CD4-positive, alpha-beta T cell treated with Interleukin-4 for 4 hours (primary cell): ENCODE measurements at places on chromosomes 4 and X.

- DNase-seq = no peak
Measured at GRCh38 chr4:98261405-98262291, 464 bp downstream of the RAP1GDS1 start.

DNA sequence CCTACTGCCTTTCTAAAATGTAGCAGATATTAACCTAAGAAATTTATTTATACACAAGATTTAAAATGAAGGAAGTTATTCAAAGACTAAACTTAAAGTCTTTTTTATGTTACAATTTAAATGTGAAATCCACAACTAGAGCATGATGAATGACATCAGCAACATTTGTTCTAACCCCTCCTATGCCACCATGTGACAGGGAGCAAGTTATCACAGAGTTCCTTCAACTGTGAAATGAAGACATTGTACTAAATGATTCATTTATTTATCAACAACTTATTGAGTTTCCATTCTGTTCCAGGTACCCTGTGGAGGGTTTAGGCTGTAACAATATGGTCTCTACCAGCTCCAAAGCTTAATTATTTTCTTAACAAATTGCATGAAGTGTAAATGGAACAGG lies 76.9 kb downstream of the SLC39A8 start:
- DNase-seq = no peak

DNA sequence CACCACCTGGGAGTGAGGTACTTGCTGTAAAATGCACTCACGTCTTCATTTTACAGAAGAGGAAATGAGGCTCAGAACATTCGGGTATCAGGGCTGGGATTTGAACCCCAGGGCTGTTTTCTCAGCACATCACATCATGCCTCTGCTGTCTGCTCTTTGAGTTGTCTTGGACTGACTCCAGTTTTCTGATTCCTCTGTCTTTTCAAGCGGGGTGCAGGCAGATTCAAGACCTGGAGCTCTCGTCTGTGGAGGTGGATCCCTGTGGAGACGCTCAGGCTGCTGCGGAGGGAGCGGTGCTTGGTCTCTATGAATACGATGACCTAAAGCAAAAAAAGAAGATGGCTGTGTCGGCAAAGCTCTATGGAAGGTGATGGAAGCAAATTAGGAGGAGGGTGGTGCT lies 6.3 kb downstream of the LAP3 start:
- no peak for DNase-seq

GRCh38 chrX:11209798-11210414 lies 83.3 kb upstream of the AMELX start:
- DNase-seq = no peak

DNA sequence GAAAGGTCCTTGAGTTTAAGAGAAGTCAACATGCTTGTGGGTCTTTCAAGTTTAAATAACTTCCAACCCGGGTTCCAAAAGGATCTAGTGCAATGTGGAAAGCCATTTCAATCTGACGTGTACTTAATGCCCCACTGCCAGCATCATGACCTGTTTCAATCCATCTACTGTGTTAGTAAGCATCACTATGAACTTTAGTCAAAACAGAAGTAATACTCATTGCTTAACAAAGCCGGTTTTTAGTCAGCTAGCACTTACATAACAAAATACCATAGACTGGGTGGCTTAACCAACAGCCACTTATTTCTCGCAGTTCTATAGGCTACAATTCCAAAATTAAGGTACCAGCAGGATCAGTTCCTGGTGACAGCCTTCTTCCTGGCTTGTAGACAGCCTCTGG lies 677.5 kb downstream of the DMD start:
- DNase-seq = no peak

DNA sequence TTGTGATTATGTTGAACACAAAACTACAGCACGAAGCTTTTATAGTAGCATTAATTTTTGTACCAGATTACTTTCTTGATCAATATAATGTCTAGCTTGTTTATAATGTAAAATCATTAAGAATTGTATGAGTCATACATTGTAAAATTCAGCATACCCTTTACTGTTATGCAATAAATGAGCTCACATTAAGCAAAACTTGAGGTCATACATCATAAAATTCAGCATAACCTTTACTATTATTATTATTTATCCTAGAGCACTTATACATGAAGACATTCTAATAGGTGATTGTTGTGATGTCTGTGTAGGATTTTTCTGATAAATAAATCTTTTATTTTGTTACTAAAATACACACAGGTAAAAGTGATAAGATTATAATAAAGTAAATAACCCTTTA lies 49.4 kb downstream of the DTHD1 start:
- no peak for DNase-seq

GRCh38 chr4:127920521-127920920 lies 39.8 kb downstream of the PLK4 start:
- DNase-seq = no peak

- DNase-seq = no peak
Measured at GRCh38 chrX:108049649-108050048, 4.8 kb downstream of the VSIG1 start.

- DNase-seq = no peak
Measured at GRCh38 chrX:68146054-68146453, 287.2 kb downstream of the OPHN1 start.

DNA sequence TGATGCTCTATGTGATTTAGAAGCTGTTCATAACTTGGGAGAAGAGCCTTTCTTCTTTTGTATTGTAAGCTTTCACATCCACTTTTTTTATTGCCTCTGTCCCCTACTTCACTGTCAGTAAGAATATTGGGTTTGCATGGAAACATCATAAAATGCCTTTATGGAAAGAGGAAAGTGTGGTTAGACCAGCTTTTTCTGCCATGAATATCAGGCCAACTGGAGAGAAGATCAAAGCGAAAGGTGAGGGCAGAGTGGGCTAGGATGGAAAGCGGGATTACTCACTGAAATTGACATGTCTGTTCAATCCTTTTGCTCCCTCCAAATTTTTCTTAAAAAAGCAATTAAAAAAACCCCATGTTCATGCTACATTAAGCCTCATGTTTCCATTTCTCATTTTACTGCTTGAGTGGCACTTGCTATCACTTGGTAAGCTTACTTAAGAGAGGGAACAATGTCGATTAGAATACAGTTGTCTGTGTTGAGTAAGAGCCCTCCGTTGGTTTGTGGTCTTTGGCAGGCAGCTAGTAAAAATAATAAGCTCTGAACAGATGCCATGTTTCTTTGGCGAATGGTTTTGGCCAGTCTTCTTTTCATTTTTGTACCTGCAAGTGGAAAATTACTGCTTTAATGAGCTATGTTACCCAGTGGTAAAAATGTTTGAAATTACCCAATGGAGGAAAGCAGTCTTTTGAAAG lies 35.9 kb downstream of the SUPT20HL1 start:
- no peak for DNase-seq
